ENCODE measurements at places on chromosomes 5 and 9.

GRCh38 chr5:60487885-60488442 is 212.0 kb downstream of the DEPDC1B start:
- no peak for DNase-seq

DNA sequence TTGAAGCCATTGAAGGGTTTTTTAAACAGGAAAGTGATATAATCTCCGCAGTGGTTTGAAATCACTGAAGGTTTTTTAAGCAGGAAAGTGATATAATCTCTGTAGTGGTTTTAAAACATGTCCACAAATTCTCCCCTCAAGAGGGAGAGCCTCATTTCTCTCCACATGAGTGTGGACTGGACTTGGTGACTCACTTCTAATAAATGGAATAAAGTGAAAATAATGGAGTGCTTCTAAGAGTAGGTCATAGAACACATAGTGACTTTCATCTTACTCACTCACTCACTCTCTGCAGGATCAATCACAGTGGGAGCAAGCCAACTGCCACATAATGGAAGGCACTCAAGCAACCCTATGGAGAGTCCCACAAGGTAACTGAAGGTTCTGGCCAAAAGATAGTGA is 12.0 kb downstream of the CTNNAL1 start:
- no peak for DNase-seq

- no peak for DNase-seq
Observed at GRCh38 chr5:178540526-178540925, 49.7 kb downstream of the COL23A1 start.

GRCh38 chr5:33482335-33482734 is 41.6 kb downstream of the TARS1 start:
- DNase-seq = no peak

DNA sequence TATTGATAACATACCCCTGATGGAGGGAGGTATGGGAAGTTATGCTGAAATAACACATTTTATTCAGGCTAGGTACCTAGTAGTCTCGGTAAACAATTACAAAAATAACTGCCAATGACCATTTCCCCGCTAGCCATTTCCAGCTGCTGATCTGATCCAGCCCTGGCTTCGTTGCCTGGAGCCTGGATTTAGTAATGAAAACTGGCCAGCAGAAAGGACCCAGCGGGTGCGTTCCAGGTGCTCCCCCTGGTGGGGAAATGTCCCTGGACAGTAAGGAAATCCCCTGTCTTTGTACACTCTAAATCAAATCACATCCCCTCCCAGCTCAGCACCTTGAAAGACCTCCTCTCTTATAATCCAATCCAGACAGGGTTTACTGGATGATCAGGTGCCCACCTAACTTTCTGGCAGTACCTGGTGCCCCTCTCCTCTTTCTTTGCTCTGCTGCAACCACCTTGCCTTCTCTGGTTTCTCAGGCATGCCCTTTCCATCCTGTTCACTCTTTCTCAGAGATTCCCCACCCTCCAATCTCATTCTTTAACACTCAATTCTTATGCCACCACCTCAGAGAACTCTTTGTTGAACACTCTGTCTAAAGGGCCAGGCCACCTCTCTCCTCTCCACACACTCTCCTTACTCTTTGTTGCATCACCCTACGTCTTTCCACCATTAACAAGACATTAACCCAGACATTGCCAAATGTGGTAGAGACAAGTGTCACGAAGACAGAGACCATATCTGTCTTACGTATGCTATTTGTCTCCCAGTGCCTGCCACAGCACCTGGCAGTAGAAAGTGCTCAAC is 50.1 kb upstream of the SMAD5 start:
- DNase-seq = no peak

DNA sequence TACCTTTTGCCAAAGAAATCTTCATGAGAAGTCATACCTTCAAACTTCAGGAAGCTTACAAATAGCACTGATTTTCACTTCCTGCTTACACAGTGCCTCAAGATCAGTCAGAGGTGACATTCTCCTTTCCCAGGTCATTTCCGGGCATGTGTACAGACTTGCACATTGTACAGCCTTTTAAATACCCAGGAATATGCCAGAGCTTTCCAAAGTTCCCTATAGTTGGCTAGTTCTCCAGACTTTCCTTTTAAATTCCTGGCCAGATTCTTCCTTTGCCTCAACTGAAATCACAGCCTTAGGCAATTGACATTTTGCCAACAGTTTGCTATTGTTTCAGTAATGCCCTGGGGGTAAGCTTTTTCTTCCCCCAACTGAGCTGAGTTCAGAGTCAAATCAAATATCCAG is 47.2 kb downstream of the RFX3 start:
- DNase-seq = no peak

DNA sequence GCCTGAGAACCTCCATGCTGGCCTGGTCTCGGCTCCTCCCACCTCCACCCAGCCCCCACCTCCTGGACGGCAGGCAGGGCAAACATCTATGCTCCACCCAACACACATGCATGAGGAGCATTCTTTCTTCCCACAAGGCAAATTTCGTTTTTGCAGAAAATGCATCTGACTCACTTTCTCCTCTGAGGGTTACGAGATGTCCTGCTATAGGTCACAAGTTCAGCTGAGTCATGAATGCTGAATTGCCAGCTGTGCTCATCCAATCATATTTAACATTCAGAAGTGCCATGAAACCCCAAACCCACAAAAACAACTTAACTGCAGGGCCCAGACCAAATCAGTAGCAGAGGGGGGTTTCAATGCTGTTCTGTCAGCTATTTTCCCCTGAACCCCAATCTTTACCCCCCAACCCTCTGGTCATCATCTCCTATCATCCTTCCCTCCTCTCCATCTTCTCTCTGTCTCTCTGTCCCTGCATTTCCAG is 39.0 kb upstream of the OSMR start:
- no peak for DNase-seq

GRCh38 chr5:121969660-121970295 is 8.0 kb downstream of the SRFBP1 start:
- DNase-seq = no peak

DNA sequence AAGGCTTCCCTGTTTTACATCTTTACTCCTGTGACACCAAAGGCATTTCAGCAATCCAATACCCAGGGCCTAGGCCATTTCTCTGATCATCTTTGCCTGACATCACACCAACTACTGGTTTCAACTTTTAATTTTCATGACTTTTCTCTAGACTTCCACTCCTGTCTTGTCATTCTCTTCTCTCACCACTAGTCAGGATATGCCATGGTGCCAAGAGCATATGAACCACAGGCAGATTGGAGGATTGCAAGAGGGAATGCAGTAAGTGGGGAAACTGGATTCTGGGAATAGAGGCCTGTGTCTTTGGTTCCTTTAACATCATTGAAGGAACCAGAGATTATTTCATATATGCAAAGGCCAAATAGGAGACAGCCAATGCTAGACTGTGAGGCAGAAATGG is 69.3 kb downstream of the ANKRD31 start:
- no peak for DNase-seq

- DNase-seq = no peak
Observed at GRCh38 chr5:124302533-124302932, 443.9 kb downstream of the ZNF608 start.

DNA sequence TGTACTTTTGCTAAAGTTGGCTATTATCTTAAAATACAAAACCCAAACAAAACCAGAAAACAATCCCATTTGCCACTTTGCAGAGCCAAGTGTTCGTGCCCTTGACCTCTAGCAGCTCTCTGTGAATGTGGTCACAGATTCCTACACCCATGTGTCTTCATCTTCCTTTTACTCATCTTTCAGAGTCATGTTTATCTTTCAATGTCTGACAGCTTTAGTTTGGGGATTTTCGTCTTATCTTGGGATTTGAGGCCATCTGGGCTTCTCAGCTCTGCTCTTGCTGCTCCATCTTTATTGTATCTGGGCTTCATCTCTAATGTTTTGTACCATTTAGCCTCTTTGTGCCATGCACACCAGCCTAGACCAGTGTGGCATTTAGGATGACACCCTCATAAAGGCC is 81.0 kb downstream of the DAPK1 start:
- DNase-seq = no peak

- no peak for DNase-seq
Observed at GRCh38 chr5:50727149-50727496, 60.7 kb downstream of the PARP8 start.

- no peak for DNase-seq
Observed at GRCh38 chr5:88452820-88453219, 184.2 kb upstream of the TMEM161B start.

GRCh38 chr9:133876836-133877235 is 115.3 kb downstream of the VAV2 start:
- DNase-seq = no peak

- no peak for DNase-seq
Observed at GRCh38 chr9:91303741-91304415, 57.8 kb downstream of the AUH start.

GRCh38 chr5:177370488-177371119 is 12.9 kb downstream of the RGS14 start:
- no peak for DNase-seq

DNA sequence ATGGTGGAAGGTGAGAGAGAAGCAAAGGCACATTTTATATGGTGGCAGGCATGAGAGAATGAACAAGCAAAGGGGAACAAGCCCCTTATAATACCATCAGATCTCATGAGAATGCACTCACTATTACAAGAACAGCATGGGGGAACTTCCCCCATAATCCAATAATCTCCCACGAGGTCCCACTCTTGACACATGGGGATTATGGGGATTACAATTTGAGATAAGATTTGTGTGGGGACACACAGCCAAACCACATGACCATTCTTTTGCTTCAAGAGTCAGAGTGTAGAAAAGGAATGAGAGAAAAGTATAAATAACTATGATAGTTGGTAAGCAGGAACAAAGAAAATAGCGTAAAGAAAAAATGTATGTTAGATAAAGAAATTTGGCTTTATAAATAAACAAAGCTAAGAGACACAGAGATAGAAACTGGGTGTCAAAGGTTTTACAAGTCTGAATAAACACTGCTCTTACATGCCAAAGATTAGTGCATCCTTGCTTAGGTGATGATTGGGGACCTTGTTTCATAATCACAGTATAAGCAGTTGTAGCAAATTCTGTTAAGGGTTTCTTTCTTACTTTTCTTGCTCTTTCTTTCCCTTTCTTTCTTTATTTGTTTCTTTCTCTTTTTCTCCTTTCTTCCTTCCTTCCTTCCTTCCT is 91.9 kb upstream of the PAPPA start:
- no peak for DNase-seq

- DNase-seq = no peak
Observed at GRCh38 chr5:63055421-63055820, 476.8 kb downstream of the LRRC70 start.

DNA sequence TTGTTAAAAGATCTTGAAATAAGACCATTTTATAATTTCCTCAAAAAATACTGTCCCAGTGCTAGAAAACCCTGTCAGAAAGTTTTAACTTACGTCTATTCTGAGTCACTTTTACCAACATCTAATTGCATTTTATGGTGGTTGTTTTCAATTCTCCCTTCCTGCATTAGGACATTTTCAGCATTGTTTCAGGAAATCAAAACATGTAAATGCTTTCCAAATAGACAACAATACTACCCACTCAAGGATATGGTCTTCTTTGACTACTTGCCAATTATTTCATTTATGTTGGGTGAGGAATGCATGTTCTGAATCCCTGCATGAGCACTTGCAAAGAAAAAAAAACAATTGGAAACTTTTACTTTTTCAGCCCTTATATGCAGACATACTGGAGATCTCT is 284.6 kb upstream of the PDE4D start:
- no peak for DNase-seq

GRCh38 chr9:72205513-72205912 is 56.3 kb downstream of the GDA start:
- no peak for DNase-seq

GRCh38 chr9:106478312-106478711 is 384.7 kb upstream of the ZNF462 start:
- DNase-seq = no peak

GRCh38 chr5:54093861-54094260 is 216.5 kb downstream of the ARL15 start:
- no peak for DNase-seq

DNA sequence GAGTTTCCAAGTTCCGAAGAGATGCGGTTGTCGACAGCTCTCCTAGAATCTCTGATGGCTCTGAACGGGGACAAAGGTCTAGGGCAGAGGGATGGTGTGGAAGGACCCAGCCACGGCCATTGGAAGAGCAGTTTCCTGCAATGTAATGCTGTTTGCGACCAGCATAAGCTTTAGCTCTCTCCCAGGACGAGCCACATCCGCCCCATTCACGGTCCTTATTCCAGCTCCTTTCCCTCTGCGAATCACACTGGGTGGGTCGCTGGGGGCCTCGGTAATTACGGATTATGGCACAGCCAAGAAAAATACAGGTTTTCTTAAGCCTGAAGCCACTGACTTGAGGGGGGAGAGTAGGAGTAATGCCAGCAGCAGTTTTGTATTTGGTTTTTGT is 22.7 kb downstream of the ANXA2R start:
- no peak for DNase-seq

GRCh38 chr9:130871395-130872062 is 25.1 kb downstream of the QRFP start:
- no peak for DNase-seq

GRCh38 chr5:138946241-138946623 is 71.1 kb upstream of the LRRTM2 start:
- DNase-seq = no peak

DNA sequence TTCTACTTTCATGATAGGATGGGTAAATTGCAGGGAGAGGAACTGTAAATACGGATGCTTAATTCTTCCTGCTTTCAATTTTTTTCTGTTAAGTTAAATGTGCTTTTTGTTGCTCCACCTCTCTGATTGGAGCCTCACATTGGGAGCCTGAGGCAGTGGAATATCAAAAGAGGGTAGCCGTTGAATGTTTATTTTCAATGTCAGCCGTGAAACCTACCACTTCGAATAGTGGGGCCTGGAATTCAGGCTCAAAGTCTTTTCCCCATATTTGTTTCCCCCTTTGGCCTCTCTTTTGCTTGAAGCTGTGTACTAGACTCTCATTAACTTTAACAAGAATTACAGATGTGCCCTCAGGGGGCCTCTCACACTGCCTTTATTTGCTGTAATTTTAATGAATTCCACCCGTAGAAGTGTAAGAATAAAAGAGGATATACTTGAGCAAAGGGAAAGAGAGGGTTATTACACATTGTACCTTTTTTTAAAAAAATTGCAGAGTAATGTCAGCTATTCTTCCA is 29.0 kb downstream of the PSAT1 start:
- no peak for DNase-seq

Measured in activated naive CD8-positive, alpha-beta T cell treated with anti-CD3 and anti-CD28 coated beads, Interleukin-2, amount 50 U/mL, for 16 hours (primary cell).